ENCODE measurements at places on chromosomes 5 and 9.

- DNase-seq: no peak
Measured at GRCh38 chr9:18726546-18726945, 252.6 kb downstream of the ADAMTSL1 start.

GRCh38 chr5:164364237-164365208 lies 859.1 kb downstream of the MAT2B start:
- no peak for DNase-seq

DNA sequence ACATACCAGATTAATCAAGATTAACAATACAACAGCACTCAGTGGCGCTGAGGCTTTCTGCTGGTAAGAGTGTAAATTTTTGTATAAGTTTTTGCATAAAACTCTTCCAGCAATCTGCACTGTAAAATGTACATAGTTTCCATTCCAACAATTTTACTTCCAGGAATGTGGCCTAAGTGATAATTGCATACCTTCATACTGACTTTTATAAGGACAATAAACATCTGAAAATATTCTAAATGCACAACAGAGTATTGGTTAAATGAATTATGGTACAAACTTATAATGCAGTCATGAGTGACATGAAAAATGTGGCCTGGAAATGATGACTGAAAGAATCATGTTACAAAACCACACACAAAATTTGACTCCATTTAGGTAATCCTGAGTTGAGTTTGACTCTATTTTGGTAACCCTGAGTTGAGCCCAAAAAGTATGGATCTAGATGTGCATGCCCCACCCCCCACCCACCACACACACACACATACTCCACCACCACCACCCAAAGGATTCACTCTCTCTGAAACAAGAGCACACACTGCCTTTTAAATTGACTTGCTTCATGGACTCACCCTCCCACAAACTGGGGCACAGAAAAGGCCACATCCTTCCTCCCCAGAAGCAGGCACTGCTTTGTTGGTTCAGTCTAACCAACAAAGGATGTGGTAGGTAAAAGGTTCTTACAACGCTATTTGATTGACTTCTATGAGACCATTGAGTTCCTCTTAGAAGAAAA lies 137.6 kb downstream of the SUSD1 start:
- no peak for DNase-seq

- no peak for DNase-seq
Measured at GRCh38 chr5:76081811-76082771, 1.1 kb upstream of the SV2C start.

DNA sequence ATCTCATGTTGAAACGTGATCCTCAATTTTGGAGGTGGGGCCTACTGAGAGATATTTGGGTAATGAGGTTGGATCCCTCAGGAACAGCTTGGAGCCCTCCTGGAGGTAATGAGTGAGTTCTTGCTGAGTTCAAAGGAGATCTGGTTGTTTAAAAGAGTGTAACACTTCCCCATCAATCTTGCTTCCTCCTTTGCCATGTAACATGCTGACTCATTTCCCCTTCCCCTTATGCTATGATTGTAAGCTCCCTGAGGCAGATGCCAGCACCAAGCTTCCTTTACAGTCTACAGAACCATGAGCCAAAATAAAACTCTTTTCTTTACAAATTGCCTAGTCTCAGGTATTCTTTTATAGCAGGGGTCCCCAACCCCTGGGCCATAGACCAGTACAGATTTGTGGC lies 352.3 kb downstream of the SLCO4C1 start:
- DNase-seq: no peak

- no peak for DNase-seq
Measured at GRCh38 chr5:15791274-15791673, 291.3 kb downstream of the FBXL7 start.

DNA sequence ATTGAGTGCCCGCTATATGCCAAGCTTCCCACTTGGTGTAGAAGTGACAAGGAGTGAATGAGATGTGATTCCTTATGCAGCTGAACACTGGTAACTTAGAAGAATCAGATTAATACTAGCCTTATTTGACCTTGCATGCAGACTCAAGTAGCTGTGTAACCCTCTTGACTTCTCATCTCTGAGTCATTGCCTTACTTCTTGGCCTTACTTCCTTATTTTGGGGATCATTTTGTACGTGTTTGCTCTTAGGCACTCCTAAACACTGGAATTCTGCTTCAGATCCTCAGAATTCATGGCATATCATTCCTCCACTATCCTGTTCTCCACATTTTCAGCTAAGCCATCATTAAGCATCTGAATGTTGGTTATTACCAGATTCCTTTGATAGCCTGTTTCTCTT lies 948.9 kb upstream of the ARRDC3 start:
- DNase-seq: no peak

GRCh38 chr5:171848911-171849520 lies 63.4 kb downstream of the SMIM23 start:
- no peak for DNase-seq

Data from suprapubic skin (tissue), 4 donors.